Adipocyte (in vitro differentiated cells): ENCODE measurements at places on chromosomes 2 and 18.

GRCh38 chr18:8367217-8367988, 241.8 kb upstream of the RAB12 start:
- peak; percentile 18 for DNase-seq

GRCh38 chr2:57696016-57696415, 350.6 kb upstream of the VRK2 start:
- peak; percentile 62 for DNase-seq

DNA sequence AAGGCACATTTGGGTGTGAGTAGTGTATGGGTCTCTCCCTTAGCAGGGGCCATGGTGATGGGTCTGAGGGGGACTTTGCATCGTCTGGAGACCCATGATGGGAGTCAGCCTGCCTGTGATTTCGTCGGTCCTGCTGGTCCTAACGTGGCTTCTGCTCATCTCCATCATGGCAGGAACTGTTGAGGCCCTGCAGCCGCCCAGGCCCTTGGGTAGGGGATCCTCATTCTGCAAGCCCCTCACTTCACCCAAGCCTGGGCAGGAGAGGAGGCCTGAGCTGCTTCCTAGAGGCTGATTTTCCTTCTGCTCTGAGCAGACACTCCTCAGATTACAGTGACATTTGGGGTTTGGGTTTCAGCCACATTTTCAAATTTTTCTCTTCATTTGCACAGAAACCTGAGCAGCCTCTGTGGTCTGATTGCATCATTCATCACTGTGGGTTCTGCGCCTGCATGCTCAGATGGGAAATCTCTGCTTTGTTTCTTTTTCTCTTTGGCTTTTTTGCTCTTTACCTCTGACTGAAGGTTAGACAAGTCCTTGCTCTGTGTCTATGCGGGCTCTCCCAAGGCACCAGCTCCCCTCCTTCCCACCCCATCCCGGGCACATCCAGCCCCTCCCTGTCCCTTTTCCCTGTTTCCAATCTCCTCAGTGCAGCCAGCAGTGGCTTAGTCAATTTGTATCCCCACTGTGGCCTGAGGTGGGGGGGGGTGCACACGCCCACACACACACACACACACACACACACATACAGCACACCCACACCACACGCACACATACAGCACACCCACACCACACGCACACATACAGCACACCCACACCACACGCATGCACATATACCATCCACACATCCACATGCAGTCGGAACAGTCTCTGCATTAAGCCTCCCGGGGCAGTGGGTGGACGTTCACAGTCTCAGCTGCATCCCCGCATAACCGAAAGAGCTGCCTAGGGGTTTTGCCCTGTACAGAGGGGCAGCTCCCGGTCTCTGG, 305.4 kb upstream of the HS6ST1 start:
- DNase-seq, result peak; percentile 95

DNA sequence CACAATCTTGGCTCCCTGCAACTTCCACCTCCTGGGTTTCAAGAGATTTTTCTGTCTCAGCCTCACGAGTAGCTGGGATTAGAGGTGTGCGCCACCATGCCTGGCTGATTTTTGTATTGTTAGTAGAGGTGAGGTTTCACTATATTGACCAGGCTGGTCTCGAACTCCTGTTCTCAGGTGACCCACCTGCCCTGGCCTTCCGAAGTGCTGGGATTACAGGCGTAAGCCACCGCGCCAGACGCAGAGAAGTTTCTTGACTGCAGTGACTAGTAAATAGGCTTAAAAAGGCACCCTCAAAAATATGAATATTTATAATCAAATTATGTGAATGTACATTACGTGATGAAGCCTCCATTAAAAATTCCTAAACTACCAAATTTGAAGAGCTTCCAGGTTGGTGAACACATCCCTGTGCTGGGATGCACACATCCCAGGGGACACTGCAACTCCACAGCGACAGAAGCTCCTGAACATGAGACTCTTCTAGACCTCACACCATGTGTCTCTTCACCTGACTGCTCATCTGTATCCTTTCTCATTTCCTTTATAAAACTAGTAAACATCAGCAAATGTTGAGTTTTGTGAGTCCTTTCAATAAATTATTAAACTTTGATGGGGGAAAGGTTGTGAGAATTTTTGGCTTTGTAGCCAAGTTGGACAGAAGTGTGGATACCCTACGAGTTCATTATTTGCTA, 203.3 kb upstream of the SPOPL start:
- DNase-seq, result no peak

DNA sequence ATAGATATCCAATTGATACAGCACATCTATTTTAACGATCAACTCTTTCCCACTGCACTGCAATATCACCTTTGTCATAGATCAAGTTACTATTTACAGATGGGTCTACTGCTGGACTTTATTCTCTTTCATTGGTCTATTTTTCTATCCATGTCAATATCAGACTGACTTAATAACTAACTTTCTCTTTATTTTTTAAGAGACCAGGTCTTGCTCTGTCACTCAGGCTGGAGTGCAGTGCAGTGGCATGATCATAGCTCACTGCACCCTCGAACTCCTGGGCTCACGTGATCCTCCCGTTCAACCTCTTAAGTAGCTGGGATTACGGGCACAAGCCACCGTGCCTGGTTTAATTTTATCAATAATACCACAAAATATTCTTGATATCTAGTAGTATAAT, 71.2 kb downstream of the TLK1 start:
- DNase-seq, result no peak
